Colonic mucosa (tissue), 4 donors: ENCODE measurements at places on chromosomes 3 and 15. TPM values are rescaled to one million over a fixed set of nuclear protein-coding genes. Genes with fewer than 3 reads are reported as not detected.

Gene AP3B2
- total RNA-seq: 1.2 TPM

Gene LMOD3
- total RNA-seq: not detected

Gene XCR1
- total RNA-seq: 0.17 TPM

Gene KLF15
- total RNA-seq: 1.9 TPM

DNA sequence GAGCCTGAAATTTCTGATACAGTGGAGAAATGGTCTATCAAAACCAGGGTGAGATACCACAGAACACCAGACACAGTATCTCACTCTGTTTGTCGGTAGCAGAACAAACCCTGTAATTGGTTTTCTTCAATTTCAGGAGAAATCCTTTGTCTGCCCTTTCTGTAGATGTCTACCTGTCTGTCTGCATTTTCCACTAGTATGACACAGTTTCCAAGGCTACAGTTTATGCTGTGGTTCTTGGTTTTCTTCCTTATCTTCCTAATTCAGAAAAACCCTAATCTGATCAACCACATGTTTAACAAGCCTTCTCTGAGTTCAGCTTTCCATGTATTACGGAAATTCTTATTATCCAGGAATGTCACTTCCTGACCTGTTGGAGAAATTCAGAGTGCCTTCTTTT is 70.8 kb downstream of the SCN11A start:
- no peak overlapping the region for H3K27ac ChIP-seq
- H3K4me1 ChIP-seq: no peaks in the 10 kb centered on the region
- DNase-seq: no peak
- no peaks in the 10 kb centered on the region for H3K36me3 ChIP-seq
- no peak overlapping the region for H3K4me3 ChIP-seq

DNA sequence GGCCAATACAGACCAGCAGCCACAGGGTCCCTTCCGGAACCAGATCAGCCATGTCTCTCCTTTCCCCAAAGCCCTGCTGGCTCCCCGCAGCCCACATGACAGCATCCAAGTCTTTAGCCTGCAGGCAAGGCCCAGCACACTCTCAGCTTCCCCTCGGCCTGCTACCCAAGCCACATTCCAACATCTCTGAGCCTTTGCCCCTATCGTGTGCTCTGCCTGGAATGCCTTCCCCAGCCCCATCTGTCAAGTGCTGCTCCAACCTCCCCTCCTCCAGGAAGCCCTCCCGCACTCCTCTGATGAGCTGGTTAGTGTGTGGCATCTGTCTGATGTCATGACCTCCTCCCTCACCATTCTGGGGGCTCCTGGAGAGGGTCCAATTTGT is 8.5 kb downstream of the PLXND1 start:
- DNase-seq: no peak
- no peaks in the 10 kb centered on the region for H3K4me1 ChIP-seq
- no peaks in the 10 kb centered on the region for H3K27me3 ChIP-seq
- no peaks in the 10 kb centered on the region for H3K36me3 ChIP-seq
- H3K27ac ChIP-seq: peak overlapping the region; percentile 69

- H3K36me3 ChIP-seq: no peaks in the 10 kb centered on the region
- DNase-seq: peak; percentile 65
- H3K27ac ChIP-seq: peak overlapping the region; percentile 87
- no peaks in the 10 kb centered on the region for H3K27me3 ChIP-seq
- H3K4me1 ChIP-seq: peaks cover 22% of the 10 kb centered on the region
- no peak overlapping the region for H3K4me3 ChIP-seq
Observed at GRCh38 chr15:66770518-66771350, 68.7 kb downstream of the SMAD6 start.
